ENCODE measurements at places on chromosomes 4 and X. TPM values are rescaled to one million over a fixed set of nuclear protein-coding genes. Genes with fewer than 3 reads are reported as not detected.

Gene SFRP2
- not detected for total RNA-seq

Gene SATL1
- total RNA-seq, result not detected

Gene SYNPO2
- 4.2 TPM for total RNA-seq

Gene TBC1D9
- total RNA-seq, result 20.9 TPM

Gene TRIM61
- total RNA-seq, result 2.7 TPM

Gene PAGE2B
- not detected for total RNA-seq

Gene CXCL6
- total RNA-seq, result 742 TPM

Gene MED12
- 13.0 TPM for total RNA-seq

Gene FAM53A
- total RNA-seq, result 16.4 TPM

Gene RHOH
- not detected for total RNA-seq

Gene CRMP1
- 0.72 TPM for total RNA-seq

Gene FRMD7
- not detected for total RNA-seq

Gene PAGE4
- not detected for total RNA-seq

Gene DHX15
- total RNA-seq, result 106 TPM

All from cardiac atrium fibroblast (primary cell).